Activated CD8-positive, alpha-beta T cell treated with anti-CD3 and anti-CD28 coated beads for 36 hours (primary cell): ENCODE measurements at places on chromosomes 7 and 10.

GRCh38 chr10:130895161-130895560, 416.4 kb downstream of the TCERG1L start:
- DNase-seq: no peak

- DNase-seq: peak; percentile 37
Measured at GRCh38 chr10:118045837-118046394, 825 bp downstream of the RAB11FIP2 start.

DNA sequence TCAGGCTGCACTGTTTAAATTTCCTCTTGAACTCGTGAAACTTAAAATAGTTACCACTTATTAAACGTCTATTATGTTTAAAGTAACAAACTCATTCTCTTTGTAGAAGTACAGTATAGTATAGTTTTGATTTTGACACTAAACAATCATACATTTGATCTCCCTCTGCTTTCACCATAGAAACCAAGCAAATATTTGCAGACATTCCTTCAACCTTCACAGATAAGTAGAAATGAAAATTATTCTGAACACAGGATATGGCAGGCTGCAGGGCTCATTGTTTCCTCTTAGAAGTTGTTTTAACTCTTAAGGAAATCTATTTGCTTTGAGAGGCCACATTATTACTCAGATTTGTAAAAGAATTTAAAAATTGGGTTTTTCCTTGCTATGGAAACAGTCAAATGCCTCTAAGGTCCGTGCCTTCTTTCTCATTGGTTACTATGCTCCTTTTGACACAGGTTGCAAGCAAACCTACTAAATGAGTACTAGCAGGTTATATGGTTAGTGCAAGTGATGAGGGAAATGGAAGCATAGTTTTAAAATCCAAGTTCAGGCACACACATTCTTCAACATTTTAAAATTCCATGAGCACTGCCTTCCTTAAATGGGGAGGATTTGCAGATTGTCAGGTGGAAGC, 92.8 kb upstream of the FAM133B start:
- DNase-seq: peak; percentile 45

- DNase-seq: no peak
Measured at GRCh38 chr7:116797612-116798011, 64.8 kb upstream of the CAPZA2 start.

- no peak for DNase-seq
Measured at GRCh38 chr7:28891192-28891875, 66.8 kb downstream of the TRIL start.

DNA sequence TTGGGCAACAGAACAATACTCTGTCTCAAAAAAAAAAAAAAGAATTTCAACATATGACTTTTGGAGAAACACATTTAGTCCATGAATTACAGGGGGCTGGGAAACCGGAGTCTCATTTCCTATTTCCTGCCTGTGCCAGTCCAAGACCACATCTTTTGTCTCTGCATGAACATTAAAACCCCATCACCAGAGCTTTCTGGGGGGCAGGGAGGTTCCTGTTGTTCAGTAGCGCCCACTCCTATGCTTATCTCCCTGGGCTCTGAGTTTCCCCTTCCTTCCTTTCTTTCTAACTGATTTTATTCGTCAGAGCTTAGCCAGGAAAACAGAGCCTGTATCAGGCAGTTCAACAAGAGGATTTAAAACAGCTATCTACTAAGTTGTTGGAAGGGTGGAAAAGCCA, 119.3 kb downstream of the CALN1 start:
- no peak for DNase-seq

- no peak for DNase-seq
Measured at GRCh38 chr7:90453931-90454330, 15.5 kb upstream of the PTTG1IP2 start.

- no peak for DNase-seq
Measured at GRCh38 chr10:116490028-116490662, 55.6 kb upstream of the PNLIP start.

DNA sequence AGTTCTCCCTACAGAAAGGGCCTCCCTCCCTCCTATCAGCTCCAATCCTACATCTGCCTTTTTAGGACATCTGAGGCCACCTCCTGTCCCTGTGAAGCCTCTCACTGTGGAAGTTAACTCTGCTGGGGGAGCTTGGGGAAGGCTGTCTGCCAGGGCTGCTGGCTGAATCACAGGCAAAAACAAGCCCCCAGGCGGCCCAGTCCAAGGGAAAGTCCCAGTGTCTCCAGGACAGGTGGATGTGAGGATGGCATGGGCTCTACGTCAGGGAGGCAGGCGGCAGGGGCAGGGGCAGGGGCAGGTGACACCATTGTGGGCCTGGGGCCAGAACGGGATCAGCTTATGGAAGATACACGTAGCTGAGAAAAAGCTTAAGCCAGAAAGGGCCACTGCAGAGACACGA, 240.2 kb downstream of the MAD1L1 start:
- no peak for DNase-seq

- DNase-seq: no peak
Measured at GRCh38 chr7:154680894-154681659, 321.8 kb downstream of the PAXIP1 start.

- no peak for DNase-seq
Measured at GRCh38 chr7:22397981-22398380, 41.0 kb upstream of the RAPGEF5 start.

GRCh38 chr7:87528730-87529129, 53.2 kb upstream of the ABCB4 start:
- DNase-seq: no peak

GRCh38 chr10:77686650-77687417, 49.2 kb upstream of the KCNMA1 start:
- no peak for DNase-seq

- DNase-seq: no peak
Measured at GRCh38 chr10:122128357-122128756, 139.4 kb downstream of the TACC2 start.

GRCh38 chr7:109579901-109580300, 1010.2 kb downstream of the DNAJB9 start:
- no peak for DNase-seq

- DNase-seq: no peak
Measured at GRCh38 chr10:8803992-8804391, 749.5 kb downstream of the GATA3 start.
